ENCODE measurements at places on chromosomes 7 and 10. TPM values are rescaled to one million over a fixed set of nuclear protein-coding genes. Genes with fewer than 3 reads are reported as not detected.

STAG3 gene
- total RNA-seq: 5.0 TPM

LIPF gene
- not detected for total RNA-seq

- no peak overlapping the region for H3K4me3 ChIP-seq
- no peaks in the 10 kb centered on the region for H3K27me3 ChIP-seq
Measured at GRCh38 chr10:1492641-1493040, 244.7 kb downstream of the ADARB2 start.

DNA sequence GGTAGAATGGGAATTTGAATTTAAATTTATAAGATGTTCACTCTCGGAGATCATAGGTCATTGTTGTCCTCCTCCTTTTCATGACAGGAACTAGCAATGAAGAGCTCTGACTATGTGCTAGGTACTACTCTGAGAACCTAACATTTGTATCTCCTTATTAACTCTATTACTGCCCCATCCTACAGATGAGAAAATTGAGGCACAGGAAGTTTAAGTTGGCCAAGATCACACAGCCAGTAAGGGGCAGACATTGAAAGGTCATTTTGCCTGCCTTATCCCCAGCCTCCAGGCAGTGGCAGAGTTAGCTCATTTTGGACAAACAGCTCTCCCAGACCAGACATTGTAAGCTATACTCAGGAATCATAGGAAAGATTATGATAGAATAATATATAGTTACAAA is 6.0 kb downstream of the SRGN start:
- H3K4me3 ChIP-seq: no peak overlapping the region
- H3K27me3 ChIP-seq: no peaks in the 10 kb centered on the region
- H3K27ac ChIP-seq: no peak overlapping the region

All from CD8-positive, alpha-beta memory T cell (primary cell).